Body of pancreas (tissue), 4 donors: ENCODE measurements at places on chromosomes 11 and 22.
A peak's percentile ranks its signal among the peaks of the same experiment; 100 is the strongest.

GRCh38 chr22:17120281-17120680, 879 bp downstream of the TMEM121B start:
- H3K27me3 ChIP-seq: no peaks in the 10 kb centered on the region
- peaks cover 11% of the 10 kb centered on the region for H3K4me1 ChIP-seq
- H3K36me3 ChIP-seq: no peaks in the 10 kb centered on the region

DNA sequence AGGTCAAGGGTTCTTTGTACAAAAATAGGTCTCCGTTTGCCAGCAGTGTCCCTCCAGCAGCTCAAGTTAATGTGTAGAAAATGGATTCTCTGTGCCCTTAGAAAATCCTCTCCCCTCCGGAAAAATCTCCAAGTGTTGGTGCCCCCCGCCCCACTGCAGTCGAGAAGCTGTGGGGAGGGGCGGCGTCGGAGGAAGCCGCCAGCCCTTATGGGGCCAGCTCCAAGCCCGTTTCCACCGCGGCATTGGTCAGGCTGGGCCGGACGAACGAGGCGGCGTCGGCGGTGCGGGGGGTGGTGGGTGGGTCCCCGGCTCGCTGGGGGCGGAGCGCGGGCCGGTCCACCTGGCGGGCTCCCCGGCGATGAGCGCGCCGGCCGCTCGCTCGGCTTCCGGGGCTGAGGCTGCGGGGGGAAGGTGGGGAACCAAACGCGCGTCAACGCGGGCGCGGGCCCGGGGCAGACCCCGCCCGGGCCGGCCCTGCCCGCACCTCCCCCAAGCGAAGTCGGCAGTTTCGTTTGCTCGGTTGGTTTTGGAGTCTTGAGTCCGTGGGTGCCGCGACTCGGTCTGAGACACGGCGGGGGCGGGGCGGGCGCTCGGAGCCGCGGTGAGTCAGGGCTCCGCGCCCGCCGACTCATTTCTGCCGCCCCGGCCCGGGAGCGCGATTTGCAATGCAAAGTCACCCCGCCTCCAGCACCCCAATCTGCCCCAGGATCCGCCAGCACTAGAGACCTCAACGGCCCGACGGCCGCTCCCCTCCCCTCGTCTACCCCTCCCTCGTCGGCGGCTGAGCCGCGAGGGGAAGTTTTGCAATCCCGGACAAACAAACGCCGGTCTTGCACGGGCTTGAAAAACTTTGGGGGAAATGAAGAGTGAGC, 1.4 kb downstream of the ASCL2 start:
- H3K27ac ChIP-seq: peak overlapping the region; percentile 51
- peak; percentile 63 for DNase-seq
- peaks cover 10% of the 10 kb centered on the region for H3K27me3 ChIP-seq

DNA sequence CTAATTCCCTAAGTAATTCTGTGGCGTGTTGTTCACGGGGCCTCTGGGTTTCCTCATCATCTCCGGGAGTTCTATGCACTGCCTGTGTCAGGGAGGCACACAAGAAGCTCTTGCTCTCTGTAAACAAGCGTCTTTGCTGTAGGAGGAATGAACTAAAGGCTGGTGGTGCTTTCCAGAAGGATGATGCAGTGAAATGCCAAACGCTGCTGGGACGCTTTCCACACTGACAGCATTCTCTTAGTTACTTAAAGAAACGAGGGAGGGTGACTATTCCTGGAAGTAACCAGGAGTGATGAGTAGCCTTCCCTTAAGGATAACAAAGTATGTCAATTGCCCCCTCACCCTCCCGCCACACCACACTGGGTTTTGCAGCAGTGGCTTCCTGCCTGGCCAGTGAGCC, 38.5 kb upstream of the NUP50 start:
- no peaks in the 10 kb centered on the region for H3K4me1 ChIP-seq
- H3K27me3 ChIP-seq: no peaks in the 10 kb centered on the region
- no peak overlapping the region for H3K4me3 ChIP-seq
- H3K36me3 ChIP-seq: no peaks in the 10 kb centered on the region
- DNase-seq: no peak
- H3K27ac ChIP-seq: no peak overlapping the region

GRCh38 chr11:43919852-43920597, 22.4 kb upstream of the C11orf96 start:
- no peak for DNase-seq
- no peaks in the 10 kb centered on the region for H3K4me1 ChIP-seq
- no peaks in the 10 kb centered on the region for H3K27me3 ChIP-seq
- H3K27ac ChIP-seq: peak overlapping the region; percentile 61

GRCh38 chr11:74611369-74611861, 19.0 kb downstream of the POLD3 start:
- H3K27ac ChIP-seq: peak overlapping the region; percentile 47
- DNase-seq: no peak
- H3K4me3 ChIP-seq: no peak overlapping the region

DNA sequence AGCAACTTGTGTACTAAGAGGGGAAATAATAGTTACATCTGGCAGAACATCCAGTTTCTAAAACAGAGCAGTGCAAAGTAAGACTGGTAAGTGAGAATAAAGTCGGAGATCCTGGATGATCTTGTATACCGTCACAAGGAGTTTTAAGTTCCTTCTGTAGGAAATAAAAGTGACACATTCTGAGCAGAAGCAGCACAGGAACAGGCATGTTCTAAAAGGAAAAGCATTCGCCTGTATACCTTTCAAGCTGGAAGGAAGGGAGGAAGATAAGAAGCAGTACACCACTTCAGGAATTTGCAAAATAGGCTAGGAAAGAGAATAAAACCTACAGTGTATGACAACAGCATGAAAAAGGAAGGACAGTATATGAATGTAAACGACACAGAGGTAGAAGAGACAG, 106.2 kb upstream of the TP53AIP1 start:
- no peak overlapping the region for H3K4me3 ChIP-seq
- DNase-seq: no peak
- H3K36me3 ChIP-seq: no peaks in the 10 kb centered on the region
- H3K4me1 ChIP-seq: no peaks in the 10 kb centered on the region

GRCh38 chr11:76062733-76063132, 143.6 kb downstream of the WNT11 start:
- no peak overlapping the region for H3K4me3 ChIP-seq
- no peak for DNase-seq
- no peaks in the 10 kb centered on the region for H3K27me3 ChIP-seq
- H3K36me3 ChIP-seq: no peaks in the 10 kb centered on the region
- H3K4me1 ChIP-seq: peaks cover 10% of the 10 kb centered on the region
